AML-193 (cell line): ENCODE measurements at places on chromosomes 2 and 18.

DNA sequence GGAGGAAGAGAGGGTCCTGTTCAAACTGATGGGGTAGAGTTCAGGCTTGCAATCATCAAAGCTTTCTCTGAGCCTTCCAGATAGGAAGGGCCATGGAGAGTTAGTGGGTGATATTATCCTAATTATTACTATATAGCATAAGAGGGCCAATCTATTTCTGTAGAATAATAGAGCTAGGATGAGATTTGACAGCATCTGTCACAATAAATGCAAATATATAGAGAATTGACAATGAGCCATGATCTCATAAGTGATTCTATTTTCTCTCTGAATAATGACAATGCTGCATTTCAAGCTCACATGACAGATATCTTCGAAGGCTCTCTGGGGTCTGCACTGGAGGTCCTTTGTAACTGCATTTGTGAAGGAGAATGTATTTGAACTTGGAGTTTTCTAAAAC lies 521.9 kb upstream of the CELF4 start:
- DNase-seq = no peak

DNA sequence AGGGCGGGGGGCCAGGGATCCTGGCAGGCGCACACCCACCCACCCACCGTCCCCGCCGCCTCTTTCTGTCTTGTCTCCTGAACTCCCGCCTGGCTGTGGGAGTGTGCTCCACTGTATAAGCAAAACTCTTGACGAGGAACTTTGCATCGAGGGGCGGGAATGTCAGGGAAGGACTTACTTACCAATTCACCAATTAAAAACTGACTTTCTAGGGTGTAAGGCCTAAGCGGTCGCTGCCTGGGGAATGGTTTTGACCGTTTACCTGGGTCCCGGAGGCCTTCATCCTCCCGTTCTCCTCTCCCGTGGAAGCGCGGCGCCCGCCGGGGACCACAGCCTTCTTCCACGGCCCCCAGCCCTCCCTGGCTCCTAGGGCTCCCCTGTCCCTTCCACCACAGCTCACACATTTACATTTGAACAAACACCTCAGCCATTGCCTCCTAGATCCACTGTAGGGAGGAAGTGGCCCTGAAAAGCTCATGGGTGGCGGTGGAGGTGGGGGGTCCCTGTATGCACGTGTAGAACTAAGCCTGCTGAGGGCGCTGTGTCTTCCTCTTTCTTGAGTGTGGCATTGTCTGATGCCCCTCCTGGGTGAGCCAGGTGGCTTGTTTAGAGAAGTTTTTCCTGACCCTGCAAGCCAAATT lies 8.9 kb downstream of the ASIC4 start:
- no peak for DNase-seq

- no peak for DNase-seq
These were observed 29.2 kb upstream of the OTOF start for GRCh38 chr2:26507088-26507487.

DNA sequence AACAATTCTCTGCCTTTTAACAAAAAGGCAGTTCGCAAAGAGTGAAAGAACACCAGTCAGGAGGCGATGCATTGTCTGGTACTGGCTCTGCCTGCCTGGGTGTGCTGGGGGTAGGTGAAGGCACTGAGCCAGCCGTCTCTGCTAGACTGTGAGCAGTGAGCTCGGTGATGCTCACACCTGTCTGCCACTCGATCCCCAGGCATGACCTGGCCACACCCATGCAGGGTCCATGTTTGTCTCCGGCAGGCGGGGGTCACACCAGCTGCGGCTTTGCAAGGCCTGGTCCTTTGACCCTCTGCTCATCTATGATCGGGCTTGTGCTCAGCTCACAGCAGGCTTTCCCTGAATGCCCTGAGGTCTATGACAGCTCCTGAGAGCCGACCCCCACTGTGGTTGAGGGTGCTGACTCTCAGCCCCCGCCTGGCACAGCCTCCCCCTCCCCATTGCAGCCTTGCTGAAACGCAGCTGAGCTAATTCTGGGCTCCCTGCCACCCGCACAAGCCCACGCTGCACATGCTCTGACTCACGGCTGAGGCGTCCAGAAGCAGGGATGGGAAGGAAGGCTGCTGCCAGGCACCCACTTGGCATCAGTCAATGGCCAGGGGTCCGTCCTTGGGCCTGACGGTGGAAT lies 23.7 kb downstream of the CRACDL start:
- no peak for DNase-seq

- DNase-seq = no peak
These were observed 928.5 kb upstream of the CELF4 start for GRCh38 chr18:38494065-38494464.

DNA sequence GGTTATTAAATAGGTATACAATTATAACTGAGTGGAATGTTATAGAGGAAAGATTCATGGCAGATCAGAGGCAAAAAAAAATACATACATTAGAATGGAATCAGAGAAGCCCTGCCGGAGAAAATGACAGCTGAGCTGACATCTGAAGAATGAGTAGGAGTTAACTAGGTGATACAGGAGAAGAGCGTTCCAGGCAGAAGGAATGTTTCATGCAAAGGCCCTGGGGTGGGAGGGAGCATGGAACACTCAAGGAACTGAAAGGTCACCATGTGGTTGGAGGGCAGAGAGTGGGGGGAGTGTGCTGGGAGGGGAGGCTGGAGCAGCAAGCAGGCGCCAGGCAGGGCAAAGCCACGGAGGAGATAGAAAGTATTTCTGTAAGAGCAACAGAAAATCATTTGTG lies 31.6 kb upstream of the CDK5R2 start:
- DNase-seq = no peak

GRCh38 chr2:105588581-105588980 lies 156.1 kb upstream of the NCK2 start:
- no peak for DNase-seq

DNA sequence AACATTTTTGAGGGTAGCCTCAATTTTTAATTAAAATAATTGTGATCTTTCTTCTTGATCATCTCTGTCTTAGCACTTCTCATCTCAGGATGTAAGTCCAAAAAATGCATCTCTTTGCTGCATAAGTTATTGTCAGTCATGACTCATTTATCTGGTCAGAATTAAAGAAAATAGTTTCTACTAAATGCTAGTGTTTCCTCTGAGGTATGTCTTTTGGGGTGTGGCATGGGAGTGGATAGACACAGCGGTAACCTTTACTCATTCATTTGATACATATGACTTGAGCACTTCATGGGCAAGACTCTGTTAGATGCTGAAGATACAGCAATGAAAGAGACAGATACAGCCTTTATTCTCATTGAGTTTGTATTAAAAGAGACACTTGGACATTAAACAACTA lies 284.7 kb downstream of the IRS1 start:
- no peak for DNase-seq

- DNase-seq = no peak
These were observed 254.2 kb downstream of the AGPS start for GRCh38 chr2:177646791-177647190.

DNA sequence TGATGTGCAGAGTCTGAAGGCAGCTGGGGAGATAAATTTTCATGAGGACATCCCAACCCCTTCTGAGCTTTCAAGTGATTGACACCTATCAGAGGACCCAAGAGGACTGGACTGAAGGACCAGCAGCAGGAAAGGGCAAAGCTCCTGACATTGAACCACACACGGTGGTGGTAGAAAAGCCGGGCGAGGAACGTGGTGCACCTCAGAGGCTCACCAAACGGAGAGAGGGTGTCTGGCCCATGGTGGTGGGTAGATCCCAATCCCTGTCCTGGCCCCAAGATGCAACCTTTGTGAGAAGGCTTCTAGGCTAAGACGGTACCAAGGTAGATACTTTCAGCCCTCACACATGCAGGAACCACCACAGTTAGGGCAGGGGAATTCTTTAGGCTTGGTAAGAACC lies 52.1 kb downstream of the FRZB start:
- no peak for DNase-seq

GRCh38 chr2:170361090-170361936 lies 183.4 kb downstream of the MYO3B start:
- peak; percentile 53 for DNase-seq

- DNase-seq = no peak
These were observed 88.8 kb downstream of the CDC42EP3 start for GRCh38 chr2:37582481-37583220.

GRCh38 chr2:48107326-48107925 lies 201.1 kb upstream of the FBXO11 start:
- DNase-seq = peak; percentile 26

DNA sequence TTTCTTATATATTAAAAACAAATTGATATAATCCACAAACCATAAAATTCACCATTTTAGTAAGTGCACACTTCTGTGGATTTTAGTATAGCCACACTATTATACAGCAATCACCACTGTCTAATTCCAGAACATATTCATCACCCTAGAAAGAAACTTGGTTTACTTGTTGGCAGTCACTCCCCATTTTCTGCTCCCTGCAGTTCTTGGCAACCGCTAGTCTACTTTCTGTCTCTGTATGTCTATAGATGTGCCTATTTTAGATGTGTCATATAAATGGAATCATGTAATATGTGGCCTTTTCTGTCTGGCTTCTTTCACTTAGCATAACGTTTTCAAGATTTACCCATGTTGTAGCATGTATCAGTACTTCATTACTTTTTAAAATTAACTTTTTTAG lies 5.7 kb downstream of the CKAP2L start:
- no peak for DNase-seq

DNA sequence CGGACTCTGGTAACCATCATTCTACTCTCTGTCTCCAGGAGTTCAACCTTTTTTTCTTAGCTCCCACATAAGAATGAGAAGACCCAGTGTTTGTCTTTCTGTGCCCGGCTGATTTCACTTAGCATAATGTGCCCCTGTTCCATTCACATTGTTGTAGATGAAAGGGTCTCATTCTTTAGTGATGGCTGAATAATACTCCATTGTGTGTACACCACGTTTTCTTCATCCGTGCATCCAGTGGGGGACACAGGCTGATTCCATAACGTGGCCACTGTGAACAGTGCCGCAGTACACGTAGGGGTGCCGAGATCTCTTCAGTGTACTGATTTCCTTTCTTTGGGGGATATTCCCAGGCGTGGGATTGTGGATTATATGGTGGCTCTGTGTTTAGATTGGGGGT lies 72.3 kb upstream of the NFATC1 start:
- DNase-seq = no peak

GRCh38 chr2:172281648-172282570 lies 145.5 kb upstream of the ITGA6 start:
- no peak for DNase-seq
